Renal cortex interstitium (tissue), 15 donors: ENCODE measurements at places on chromosomes 13 and 19.

GRCh38 chr19:49716154-49716553 is 25.2 kb downstream of the CPT1C start:
- DNase-seq, result no peak

DNA sequence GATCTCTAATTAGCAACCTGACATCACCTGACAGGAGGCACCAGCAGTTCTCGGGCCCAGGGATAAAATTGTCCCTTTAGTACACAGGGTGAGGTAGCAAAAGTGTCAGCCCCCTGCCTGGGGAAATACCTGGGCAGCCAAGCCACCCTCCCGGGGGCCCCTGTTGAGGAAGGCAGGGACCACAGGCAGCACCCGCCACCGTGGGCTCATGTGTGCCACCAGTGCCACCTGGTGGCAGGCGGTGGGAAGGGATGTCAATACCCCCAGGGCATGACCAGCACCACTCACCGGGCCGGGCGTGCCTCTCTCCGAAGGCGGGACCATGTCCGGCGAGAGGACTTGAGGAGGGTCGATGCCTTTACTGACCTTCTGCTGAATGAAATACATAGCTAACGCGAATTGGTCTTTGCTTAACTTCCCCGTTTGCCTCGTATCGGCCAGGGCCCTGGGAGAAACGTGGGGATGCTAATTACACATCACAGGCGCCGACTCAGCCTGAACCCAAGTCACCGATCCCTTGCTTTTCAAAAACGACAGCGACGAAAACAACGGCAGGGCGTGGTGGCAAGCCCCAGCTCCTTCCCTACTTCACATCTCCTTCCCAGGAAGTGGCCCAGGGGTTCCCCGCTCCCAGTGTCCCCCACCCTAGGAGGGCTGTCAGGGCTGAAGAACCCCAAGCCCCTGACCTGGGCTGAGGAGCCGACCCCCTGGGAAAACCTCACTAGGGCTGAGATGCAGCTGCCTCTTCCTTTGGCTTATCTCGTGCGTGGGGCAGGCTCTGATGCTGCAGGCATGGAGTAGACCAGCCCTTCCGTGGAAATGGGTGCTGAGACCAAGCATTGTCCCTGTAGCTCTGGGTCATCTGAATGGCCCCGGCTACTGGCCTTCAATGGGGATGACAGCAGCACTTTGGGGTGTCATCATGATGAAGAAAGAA is 53.8 kb downstream of the EPS15L1 start:
- DNase-seq, result peak; percentile 23

- DNase-seq, result no peak
Observed at GRCh38 chr13:44786756-44787155, 202.5 kb downstream of the NUFIP1 start.

- no peak for DNase-seq
Observed at GRCh38 chr13:22903925-22904324, 276.9 kb upstream of the SGCG start.

DNA sequence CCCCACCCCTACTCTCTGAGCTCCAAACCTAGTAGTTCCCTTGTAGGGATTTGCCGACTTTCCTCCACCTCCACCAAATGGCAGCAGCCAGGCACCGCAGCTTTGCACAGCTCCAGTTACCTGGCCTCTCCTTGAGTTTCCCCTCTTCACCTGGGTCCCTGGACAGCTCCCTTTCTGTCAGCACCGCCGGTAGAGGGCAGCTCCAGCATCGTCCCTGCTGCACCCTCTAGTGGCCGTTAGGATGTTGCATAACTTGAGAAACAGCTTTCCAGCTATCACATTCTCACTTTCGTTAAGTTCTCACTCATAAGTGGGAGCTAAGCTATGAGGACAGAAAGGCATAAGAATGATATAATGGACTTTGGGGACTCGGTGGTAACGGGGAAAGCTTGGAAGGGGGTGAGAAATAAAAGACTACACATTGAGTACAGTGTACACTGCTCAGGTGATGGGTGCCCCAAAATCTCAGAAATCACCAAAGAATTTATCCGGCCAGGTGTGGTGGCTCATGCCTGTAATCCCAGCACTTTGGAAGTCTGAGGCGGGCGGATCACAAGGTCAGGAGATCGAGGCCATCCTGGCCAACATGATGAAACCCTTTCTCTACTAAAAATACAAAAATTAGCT is 60.4 kb upstream of the OLFM4 start:
- DNase-seq, result peak; percentile 54
